ENCODE measurements at places on chromosomes 2 and 18.

DNA sequence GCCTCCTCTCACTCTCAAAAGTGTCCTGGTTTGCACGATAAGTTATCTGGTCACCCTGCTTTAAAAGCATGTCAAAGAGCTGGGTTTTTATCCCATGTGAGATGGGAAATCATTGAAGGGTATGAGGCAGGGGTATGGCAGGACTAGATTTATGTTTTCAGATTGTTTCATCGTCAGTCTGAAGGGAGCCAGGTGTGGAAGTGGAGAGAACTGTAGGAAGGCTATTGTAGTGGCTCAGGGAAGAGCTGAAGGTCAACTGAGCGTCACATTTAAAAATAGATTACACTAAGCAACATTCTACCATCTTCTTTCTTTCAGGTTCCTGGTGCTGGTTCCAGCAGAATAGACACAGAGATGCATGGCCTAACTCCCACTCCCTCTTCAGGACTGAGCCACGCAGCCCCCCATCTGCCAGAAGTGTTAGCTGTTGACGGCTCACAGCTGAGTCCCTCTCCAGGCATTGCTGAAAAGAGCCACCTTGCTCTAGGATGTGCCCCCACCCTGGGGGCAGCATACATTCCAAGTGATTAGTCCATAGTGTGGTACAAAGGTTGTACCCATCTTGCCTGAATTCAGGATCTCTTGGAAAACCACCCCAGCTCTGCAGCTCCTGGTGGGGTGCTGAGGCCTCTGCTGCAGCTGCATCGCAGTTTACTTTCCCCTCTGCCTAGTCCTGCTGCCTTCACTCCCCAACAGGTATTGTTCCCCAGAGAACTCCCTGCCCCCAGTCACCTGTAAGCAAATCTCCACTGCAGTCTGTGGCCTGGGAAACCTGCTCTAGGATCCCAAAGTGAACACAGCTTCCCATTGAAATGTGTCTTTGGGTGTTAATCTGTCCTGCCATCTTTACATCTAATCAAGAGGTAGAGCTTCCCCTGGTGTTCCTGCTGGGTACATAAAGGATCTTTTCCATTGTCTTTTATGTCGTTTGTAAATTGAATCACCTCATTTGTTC, 79.5 kb upstream of the KLF7 start:
- H3K36me3 ChIP-seq: no peaks in the 10 kb centered on the region
- H3K27me3 ChIP-seq: no peaks in the 10 kb centered on the region
- H3K4me3 ChIP-seq: no peak overlapping the region
- no peak overlapping the region for H3K27ac ChIP-seq
- DNase-seq: no peak

GRCh38 chr2:219020604-219021365, 20.5 kb downstream of the CFAP65 start:
- no peaks in the 10 kb centered on the region for H3K4me1 ChIP-seq
- H3K27me3 ChIP-seq: no peaks in the 10 kb centered on the region
- DNase-seq: no peak
- no peak overlapping the region for H3K4me3 ChIP-seq

GRCh38 chr2:6512589-6512988, 353.1 kb downstream of the CMPK2 start:
- no peaks in the 10 kb centered on the region for H3K27me3 ChIP-seq
- DNase-seq: no peak
- H3K4me1 ChIP-seq: no peaks in the 10 kb centered on the region

DNA sequence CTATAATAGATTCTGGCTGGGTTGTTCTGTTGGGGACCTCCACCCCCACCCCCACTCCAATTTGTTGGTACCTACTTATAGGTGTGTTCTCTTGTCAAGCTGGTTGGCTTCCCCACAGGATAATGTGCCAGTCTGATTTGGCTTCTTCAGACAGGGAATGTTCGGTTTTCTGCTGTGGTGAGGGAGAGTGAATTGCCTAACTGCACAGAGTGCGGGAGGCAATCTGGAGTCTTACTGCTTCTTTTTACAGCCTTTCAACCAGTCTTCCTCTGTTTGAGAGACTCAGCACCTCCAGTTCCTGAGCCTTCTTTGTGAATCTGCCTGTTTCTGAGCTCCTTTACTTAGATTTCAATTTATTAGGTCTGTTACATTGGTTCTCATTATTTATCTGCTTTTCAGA, 27.4 kb upstream of the SNORC start:
- H3K4me1 ChIP-seq: peaks cover 24% of the 10 kb centered on the region
- peaks cover 70% of the 10 kb centered on the region for H3K36me3 ChIP-seq
- H3K27ac ChIP-seq: no peak overlapping the region
- no peak for DNase-seq

- no peaks in the 10 kb centered on the region for H3K4me1 ChIP-seq
- no peaks in the 10 kb centered on the region for H3K36me3 ChIP-seq
- no peak overlapping the region for H3K27ac ChIP-seq
- H3K4me3 ChIP-seq: no peak overlapping the region
- H3K27me3 ChIP-seq: no peaks in the 10 kb centered on the region
Observed at GRCh38 chr18:5824370-5824984, 70.8 kb downstream of the TMEM200C start.

- no peaks in the 10 kb centered on the region for H3K27me3 ChIP-seq
- no peaks in the 10 kb centered on the region for H3K36me3 ChIP-seq
- DNase-seq: no peak
- no peak overlapping the region for H3K4me3 ChIP-seq
Observed at GRCh38 chr18:22412176-22412911, 5.4 kb downstream of the CTAGE1 start.

GRCh38 chr18:33594799-33595198, 16.8 kb downstream of the ASXL3 start:
- no peak overlapping the region for H3K4me3 ChIP-seq
- H3K27ac ChIP-seq: no peak overlapping the region
- no peaks in the 10 kb centered on the region for H3K4me1 ChIP-seq
- DNase-seq: no peak
- no peaks in the 10 kb centered on the region for H3K36me3 ChIP-seq

DNA sequence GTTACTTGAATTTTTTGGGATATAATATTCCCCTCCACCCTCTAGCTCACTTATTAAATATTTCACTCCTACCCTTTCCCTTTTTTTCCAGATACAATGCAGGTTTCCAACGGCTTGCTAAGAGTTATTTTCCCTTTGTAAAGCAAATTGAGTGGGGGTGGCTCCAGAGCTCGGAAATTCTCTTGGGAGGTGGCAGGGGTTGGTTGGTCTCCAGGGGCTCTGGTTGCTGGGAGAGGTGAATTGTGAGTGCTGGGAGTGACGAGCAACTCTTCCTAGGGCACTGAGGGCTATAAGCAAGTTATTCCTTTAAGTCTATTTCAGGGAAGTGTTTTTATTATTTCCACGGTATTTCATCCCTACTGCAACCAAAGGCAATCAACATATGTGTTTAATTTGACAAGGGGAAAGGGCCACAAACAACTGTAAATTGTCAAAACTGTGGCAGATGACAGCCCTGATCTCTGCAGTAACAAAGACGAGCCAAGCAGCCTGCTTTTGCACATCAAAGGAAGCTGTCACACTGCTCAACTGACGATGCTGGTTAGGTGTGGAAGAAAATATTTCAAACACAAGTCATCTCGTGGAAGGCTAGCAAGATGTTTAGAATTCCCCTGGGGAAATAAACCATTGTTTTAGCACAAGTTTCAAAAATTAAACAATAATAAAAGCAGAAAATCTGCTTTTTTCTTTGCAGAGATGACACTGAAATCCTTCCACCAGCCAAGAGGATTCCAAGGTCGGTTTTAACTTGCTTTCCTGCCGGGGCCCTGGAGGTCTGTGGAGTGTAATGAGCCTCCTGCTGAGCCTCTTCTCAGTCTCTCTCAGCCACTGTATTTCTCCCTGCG, 34.8 kb upstream of the ASXL2 start:
- no peak overlapping the region for H3K27ac ChIP-seq
- no peak for DNase-seq
- H3K4me1 ChIP-seq: peaks cover 15% of the 10 kb centered on the region
- H3K27me3 ChIP-seq: no peaks in the 10 kb centered on the region
- no peak overlapping the region for H3K4me3 ChIP-seq
- no peaks in the 10 kb centered on the region for H3K36me3 ChIP-seq

- H3K27ac ChIP-seq: no peak overlapping the region
- H3K27me3 ChIP-seq: no peaks in the 10 kb centered on the region
- H3K4me1 ChIP-seq: peaks cover 17% of the 10 kb centered on the region
- no peak overlapping the region for H3K4me3 ChIP-seq
- peaks cover 4% of the 10 kb centered on the region for H3K36me3 ChIP-seq
- no peak for DNase-seq
Observed at GRCh38 chr2:231133365-231134099, 8.7 kb upstream of the HTR2B start.

Data from activated T-helper 2 cell treated with anti-CD3 and anti-CD28 coated beads, Interferon-gamma antibody, Interleukin-2, Interleukin-4, amounts not matched to agents 10 μg/mL and 5 μg/mL and 100 μg/mL, durations not matched to agents 14 hours and 24 hours and 36 hours (primary cell).